Fibroblast of gingiva (primary cell): ENCODE measurements at places on chromosomes 5 and 9.

DNA sequence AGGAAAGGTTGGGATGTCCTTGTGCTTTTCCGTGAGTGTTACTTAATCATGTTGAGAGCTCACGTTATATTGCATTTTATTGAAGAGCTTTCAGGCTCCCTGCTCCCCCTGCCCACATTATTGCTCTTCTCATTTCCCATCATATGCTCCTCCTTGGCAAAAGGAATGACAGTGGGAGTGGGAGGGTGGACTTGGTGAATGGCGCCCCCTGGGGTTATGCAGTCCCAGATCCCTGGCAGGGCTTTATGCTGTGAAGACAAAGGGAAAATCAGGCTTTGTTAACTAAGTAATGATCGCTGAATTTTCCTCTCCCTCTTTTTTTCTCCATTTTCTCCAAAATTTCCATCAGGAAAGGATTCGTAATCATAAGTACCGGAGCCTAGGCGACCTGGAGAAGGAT lies 166.6 kb downstream of the SMARCA2 start:
- no peak for DNase-seq

GRCh38 chr9:107630156-107630555 lies 140.6 kb upstream of the KLF4 start:
- no peak for DNase-seq

DNA sequence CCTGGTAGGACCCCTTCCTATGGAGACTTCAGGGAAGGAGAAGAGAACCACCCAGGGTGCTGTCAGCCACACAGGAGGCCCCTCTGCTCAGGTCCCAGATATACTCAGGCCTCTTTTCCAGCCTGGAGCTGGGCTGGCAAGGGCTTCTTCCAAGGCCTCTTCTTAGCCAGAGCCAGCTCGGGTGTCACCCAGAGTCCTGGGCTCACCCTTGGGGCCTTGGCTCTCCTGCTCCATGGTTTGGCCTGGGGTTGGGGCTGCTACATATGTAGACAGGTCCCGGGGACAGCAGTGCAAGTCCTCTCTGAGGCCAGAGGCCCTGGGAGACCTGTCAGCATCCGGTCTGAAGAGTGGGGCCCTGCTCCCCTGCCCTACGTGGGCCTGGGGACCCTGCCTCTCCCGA lies 22.8 kb downstream of the PAEP start:
- no peak for DNase-seq

DNA sequence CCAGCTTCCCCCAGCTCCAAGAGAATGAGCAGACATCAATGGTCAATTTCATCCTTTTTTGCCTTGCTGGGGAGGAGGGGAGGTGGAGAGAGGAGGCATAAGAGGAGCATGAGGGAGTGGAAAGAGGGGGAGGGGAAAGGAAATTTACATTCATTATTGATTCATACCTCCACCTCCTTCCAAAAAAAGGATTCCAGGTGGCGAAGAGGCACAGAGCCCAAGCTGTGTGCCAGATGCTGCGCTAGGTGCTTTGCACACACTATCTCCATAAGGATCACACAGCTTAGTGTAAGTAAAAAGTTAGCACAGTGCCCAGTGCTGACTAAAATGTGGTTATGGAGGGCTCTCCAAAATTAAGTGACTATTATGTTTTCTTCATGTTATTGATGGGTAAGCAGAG lies 11.0 kb downstream of the ASTN2 start:
- no peak for DNase-seq

- peak; percentile 37 for DNase-seq
Observed at GRCh38 chr5:55694152-55694830, 17.8 kb downstream of the SLC38A9 start.

DNA sequence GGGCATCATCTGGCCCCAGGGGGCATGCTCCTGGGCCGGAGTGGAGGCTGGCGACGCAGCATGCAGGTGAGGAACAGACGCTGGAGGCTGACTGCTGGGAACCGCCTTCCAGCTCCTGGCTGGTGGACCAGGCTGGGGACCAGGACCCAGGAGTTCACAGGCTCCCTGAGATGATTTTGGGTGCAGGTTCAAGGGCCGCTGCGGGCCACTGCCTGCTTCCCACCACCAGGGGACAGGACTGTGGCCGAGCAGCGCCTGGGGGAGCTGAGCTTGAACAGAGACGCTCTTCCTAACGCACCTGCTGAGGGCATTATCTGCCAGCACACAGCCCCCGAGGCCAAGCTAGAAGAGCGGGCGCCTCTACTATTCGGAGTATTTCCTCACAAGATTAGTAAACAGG lies 132.1 kb upstream of the RAPGEF1 start:
- DNase-seq, result no peak
